Stimulated activated CD4-positive, alpha-beta T cell treated with anti-CD3 and anti-CD28 coated beads, TNF-alpha, amount 100 ng/mL, for 24 hours (primary cell): ENCODE measurements at places on chromosomes 1 and 21.

- no peak for DNase-seq
These were observed 23.2 kb downstream of the ARID4B start for GRCh38 chr1:235304549-235305451.

DNA sequence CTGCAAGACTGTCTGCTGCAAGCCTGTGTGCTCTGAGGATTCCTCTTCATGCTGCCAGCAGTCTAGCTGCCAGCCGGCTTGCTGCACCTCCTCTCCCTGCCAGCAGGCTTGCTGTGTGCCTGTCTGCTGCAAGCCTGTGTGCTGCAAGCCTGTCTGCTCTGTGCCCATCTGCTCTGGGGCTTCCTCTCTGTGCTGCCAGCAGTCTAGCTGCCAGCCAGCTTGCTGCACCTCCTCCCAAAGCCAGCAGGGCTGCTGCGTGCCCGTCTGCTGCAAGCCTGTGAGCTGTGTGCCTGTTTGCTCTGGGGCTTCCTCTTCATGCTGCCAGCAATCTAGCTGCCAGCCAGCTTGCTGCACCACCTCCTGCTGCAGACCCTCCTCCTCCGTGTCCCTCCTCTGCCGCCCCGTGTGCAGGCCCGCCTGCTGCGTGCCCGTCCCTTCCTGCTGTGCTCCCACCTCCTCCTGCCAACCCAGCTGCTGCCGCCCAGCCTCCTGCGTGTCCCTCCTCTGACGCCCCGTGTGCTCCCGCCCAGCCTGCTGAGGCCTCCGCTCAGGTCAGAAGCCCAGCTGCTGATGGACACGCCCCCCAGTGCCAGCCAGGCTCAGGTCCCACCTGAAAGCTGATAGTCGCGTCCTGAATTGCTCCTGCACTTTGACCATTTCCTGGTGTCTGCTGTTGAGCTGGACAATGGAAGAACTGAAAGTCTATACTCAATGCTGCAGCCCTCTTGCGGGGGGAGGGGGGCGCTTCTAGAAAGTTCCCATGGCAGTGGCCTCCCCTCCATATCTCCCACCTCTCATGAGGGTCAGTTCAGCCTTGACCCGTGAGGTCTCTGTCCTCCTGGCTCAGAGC, 1.2 kb downstream of the KRTAP10-4 start:
- no peak for DNase-seq

GRCh38 chr1:107691540-107691939, 273.4 kb downstream of the VAV3 start:
- DNase-seq, result no peak

GRCh38 chr1:106879538-106879937, 176.9 kb upstream of the PRMT6 start:
- no peak for DNase-seq

DNA sequence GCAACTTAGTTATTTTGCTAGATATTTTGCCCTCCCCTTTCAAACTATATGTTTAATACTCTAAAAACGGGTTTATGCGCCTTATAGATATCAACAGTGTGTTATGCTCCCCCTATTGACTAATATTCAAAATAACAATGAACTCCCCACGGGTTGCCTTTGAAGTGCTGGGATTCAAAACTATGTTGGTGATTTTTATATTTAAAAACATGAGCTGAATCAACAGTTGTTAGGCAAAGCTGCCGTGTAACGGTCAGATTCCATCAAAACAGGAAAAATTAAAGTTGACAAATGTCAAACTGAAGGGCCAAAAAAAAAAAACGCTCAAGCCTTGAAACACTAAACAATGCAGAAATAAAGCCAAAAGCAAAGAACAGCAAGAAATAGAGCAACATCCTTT, 2.5 kb downstream of the TGFBR3 start:
- DNase-seq, result no peak

GRCh38 chr1:52237430-52237829, 95.5 kb downstream of the ZFYVE9 start:
- no peak for DNase-seq

GRCh38 chr1:214568328-214568727, 16.9 kb upstream of the PTPN14 start:
- no peak for DNase-seq

GRCh38 chr1:155081472-155082300, 3.0 kb downstream of the EFNA3 start:
- no peak for DNase-seq

DNA sequence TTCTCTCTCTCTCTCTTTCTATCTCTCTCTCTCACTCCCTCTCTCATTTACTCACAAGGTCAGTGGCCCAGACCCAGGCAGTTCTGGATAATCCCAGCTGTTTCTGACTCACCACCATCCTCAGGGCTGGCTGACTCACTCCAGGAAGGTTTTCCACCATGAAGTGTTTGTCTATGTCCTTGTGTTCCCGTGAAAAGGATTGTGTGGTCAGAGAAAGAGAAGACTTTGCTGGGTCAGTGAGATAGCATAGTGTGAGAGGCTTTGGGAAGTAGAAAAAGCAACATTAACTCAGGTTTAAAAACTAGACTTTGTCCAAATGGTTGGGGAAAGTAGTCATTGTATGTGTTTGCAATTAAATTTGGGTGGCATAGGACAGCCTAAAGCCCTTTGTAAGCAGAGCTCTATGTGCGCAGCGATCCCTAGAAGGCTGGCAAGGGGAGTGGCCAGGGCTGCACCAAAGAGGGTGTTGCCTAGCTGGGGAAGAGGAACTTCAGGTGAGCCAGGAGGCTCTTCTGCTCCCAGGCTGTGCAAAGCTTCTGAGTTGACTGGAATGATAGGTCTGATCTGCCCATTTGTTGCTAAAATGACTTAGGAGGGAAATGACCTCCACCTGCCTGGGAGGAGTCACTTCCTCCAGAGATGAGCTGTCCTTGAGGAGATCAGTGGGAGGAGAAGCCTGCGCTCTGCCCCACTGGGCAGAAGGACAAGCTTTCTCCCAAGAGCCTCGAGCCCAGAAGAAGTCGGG, 4.9 kb upstream of the CAPN2 start:
- DNase-seq, result no peak

- DNase-seq, result no peak
These were observed 159.6 kb upstream of the COL6A1 start for GRCh38 chr21:45821998-45822397.

DNA sequence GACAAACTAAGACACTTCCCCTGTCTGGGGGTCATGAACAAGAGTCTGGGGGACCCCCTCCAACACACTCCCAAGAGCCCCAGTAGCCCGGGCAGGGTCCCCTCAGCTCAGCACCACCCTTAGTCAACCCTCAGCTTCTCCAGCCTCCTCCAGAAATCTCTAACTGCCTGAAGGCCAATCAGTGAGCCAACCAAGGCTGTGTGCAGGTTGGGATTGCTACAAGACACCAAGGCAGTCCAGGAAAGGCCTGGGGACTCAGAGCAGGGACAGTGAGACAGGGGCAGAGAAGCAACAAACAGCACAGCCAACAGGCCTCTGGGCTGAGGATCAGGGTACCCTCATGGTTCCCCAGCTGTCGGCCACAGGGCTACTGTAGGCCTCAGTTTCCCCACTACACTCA, 13.3 kb downstream of the SMIM12 start:
- no peak for DNase-seq

DNA sequence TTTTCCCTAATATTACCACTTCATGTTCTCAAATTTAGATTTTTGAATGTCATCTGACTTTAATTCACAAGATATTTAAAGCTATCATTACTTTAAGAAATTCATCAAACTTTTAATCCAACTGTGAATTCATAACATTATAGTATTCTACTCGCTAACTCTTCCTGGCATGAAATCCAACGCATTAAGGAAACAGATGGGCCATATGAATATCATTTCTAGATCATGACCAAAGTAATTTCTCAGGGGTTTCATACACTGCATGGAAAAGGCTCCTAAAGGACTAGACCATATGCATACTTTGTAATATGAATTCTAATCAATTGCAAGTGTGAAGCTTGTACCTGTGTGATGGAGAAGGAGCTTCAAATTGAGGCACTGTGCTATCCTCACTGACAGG, 72.4 kb downstream of the COP1 start:
- DNase-seq, result no peak

DNA sequence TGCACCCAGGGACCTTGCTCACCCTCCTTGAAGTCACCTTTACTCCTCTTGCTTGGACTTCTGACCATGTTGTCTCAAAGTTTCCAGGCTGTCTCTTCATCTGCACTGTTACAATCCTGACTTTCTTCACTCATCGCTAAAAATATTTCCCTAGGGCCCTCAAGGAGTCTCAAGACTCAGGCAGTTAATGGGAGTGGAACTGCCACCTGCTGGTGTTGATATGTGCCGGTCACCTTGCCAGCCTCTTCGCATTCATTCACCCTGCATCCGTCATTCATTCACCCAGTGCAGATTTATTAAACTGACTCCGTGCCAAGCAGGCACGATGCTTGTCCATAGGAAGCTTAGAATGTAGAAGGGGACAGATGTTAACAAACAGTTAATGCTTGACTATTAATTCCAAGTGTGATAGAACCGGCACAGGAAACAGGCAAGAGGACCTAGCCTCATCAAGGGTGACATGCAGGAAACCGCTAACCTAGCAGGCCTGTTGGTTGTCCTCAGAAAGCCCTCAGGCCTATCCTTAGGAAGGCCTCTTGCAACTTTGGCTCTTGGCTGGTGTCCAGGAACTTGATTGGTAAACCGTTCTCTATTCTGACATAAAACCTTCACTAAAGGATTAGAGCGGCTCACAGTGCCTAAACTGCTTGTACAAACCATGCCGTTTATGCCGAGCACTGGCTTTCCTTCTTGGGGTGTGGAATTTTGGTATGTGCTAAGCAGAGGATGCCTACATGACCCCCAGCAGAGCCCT, 342.2 kb downstream of the CAMTA1 start:
- no peak for DNase-seq
